ENCODE measurements at places on chromosomes 16 and 17. TPM values are rescaled to one million over a fixed set of nuclear protein-coding genes. Genes with fewer than 3 reads are reported as not detected.

- no peak for DNase-seq
Measured at GRCh38 chr17:31559584-31560501, 168.4 kb downstream of the RAB11FIP4 start.

Gene KRT27
- total RNA-seq, result 428 TPM

Gene NAGLU
- 9.5 TPM for total RNA-seq

DNA sequence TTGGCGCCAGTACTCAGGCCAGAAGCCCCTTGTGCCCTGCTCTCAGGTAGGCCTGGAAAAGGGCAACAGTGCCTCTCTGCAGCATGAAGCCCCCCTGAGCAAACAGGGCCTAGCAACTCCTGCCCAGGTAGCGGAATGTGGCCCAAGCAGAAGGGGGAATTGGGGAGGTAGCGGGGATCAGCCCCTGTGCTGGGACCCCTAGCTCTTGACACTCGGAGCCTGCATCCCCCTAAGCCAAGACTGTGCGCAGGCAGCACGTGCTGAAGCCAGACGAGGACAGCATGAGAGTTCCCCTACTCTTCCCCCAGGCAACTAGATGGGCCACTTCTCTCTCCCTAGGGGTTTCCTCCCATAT, 823 bp upstream of the CD2BP2 start:
- no peak for DNase-seq

DNA sequence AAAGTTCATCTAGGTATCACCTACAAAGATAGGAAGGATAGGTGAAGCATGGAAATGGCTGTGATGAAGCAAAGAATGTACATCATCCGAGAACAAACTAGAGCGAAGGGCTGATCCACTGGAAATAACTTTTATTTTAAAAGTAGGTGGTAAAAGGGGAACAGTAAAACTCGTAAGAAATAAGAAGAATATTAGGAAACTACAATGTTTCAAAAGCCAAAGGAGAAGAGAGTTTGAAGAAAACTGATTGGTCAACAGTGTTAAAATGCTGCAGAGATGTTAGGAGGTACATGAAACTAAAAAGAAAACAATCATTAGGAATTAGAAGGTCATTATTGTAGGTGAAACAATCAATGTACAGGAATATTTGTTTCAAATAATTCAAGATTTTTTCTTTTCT, 108.1 kb downstream of the USP32 start:
- DNase-seq, result no peak

DNA sequence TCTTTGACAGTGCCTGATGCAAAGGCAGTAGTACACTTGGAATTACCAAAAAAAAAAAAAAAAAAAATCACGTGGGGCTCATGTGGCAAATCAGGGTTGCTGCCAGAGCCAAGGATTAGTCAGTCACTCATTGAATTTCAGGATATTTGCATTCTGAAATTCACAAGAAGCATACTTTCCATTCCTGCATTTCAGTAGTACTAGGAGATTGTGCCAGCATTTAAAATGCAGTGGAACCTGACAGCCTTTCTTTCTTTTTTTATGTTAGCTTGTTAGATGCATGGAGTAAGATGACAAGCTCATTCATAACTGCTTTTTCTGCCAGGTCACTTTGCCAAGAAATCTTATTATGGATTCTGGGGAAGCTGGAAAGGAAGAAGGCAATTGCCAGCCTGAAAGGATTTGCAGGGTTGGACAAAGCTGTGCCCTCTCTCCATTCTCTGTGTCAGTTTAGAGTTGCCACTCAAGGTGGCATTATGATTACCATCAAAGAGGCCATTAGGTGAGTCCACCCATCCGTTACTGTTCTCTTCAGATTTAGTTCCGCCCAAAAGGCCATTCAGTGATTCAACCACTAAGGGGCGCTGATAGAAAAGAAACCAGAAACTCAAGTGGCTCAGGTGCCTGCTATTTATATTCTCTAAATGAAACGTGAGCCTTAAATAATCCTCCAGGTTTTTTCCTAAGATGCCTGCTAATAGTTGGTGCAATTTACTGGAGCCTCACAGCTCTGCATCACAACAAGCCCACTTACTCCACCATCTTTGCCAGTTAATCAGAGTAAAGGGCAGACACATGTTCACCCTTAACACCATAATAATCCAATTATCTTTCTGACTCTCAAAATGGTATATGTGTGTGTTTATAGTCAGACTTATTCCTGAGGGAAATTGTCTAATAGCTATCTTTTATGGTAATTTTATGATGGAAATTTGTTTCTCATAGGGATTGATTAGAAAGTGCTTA, 59.0 kb downstream of the TANGO6 start:
- DNase-seq, result no peak

GRCh38 chr16:79213214-79213613, 387.3 kb downstream of the MAF start:
- no peak for DNase-seq

- DNase-seq, result no peak
Measured at GRCh38 chr16:15539197-15539596, 103.8 kb downstream of the MARF1 start.

Gene ATAD5
- total RNA-seq, result 5.1 TPM

DNA sequence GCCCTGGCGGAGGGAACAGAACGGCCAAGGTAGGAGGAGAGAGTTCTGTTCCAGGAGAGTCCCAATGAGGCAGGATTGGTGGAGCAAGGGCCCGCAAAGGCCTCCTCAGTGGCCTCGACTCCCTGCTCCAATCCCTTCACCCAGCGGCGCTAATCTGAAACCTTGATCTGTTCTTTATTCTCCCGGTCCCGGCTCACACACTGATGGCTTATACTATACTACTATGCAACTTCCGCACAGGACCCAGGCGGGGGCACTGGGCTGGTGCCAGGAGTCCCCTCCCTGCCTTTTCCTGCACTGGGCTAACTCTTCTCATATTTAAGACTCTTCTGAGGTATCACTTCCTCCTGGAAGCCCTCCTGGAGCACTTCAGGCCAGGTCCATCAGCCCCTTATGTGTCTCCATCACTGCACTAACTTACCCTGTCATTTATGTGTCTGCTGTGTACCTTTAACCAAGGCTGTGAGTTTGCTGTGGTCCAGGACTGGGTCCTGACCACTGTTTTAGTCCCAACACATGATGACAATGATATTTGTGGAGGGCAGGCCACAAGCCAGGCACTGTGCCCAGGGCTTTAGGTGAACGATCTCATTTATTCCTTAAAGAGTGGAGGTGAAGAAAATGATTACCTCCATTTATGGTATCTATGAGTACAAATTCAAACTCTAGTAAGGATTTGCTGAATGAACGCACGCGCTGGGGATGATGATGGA, 6.8 kb downstream of the CCDC102A start:
- no peak for DNase-seq

DNA sequence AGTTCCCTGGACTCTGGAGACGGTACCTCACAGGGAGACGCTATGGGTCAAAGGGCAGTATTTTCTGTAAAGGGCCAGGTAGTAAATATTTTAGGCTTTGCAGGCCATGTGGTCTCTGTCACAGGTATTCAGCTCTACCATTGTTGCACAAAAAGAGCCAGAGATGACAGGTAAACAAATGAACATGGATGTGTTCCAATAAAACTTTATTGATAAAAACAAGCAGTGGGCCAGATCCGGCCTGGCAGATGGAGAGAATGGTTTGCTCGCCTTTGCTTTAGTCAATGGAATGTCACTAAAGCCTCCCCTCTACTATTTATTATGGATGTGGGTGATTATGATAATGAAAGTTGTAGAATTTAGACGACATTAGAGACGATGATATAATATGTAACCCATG, 8.9 kb upstream of the SLC5A11 start:
- no peak for DNase-seq

Gene IL21R
- 0.39 TPM for total RNA-seq

- DNase-seq, result no peak
Measured at GRCh38 chr17:79073016-79073705, 1.5 kb upstream of the ENGASE start.

GRCh38 chr16:85553436-85554113, 59.5 kb upstream of the GSE1 start:
- DNase-seq, result peak; percentile 29

GRCh38 chr16:88289968-88290401, 92.8 kb upstream of the ZNF469 start:
- no peak for DNase-seq

DNA sequence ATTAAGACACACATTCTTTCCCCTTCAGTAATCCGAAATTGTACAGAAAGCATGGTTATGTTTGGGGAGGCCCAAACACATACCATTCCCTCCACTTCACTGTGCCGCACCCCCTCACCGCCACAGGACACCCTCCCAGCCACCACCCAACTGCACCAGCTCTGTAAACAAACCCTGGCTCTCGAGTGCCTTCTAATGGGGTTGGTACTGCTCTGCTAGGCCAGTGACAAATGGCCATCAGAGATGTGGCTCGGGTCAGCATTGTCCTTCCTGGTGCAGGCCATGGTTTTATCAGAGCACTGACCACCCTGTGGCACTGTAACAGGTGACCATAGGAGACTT, 24.0 kb upstream of the SREBF1 start:
- no peak for DNase-seq

Gene EVPLL
- total RNA-seq, result 0.49 TPM

DNA sequence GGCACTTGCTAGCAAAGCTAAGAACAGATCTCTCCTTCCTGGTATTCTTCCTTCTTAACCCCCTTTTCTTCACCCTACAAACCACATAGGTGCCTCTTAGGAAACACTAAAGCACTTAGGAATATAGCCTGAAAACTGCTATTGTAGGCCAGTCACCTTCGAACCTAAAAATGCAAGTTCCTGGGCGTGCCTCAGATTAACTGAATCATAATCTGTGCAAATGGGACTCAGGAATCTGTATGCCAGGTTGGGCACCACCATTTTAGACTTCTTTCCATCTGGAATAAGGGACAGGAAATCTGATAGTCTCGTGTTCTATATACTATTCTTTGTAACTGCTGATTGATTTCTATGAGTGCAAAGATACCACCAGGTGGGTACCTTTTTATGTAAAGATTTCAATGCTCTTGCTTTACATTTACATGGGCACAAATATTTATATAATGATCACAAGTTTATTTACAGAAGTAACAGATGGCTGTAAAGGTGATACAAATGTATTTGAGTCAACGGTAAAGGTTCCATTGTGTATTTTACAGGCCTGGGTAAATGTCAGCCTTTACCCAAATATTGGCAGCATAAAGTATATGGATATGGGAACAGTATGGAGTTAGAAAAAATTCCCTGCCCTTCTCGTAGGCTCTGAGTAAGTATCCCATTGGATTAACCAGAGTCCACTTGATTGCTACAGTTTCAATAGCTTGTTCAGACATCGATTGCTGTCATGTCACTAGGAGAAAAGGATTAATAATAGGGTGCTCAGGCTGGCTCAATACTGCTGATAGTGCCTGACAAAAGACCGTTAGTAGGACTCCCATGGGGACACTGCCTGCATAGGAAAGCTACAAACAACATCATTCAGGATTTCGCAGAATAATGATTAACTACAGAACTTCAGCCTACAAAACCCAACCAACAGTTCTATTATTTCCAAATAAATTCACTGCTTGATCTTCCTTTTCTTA, 124.7 kb downstream of the SNX11 start:
- no peak for DNase-seq

DNA sequence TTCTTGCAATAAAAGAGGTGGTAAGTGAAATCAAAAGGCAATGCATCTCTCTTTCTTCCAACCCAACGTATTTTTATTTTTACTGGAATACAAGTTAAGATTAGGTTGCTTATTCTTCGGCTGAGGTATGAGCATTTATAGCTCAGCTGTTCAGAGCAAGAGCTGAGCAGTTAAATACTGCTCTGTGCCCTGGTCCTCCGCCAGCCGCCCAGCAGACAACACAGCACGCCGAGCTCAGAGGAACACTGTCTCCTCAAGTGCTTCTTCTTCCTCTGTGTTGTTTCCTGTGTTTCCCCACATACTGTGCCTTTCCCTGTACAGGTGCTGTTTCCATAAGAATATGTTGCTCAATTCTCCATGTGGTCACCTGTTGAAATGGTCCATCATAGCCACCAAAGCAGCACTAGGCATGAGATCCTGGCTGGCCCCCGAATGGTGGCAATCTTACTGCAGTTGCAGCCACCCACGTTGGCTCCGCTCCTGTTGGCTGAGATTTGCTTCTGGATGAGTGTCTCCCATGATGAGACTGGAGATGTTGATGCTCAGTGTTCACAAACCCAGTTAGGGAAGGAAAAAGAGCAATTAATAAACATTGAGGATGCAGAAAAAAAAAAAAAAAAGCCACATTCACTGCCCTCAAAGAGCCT, 515.3 kb downstream of the GRIN2A start:
- DNase-seq, result no peak

GRCh38 chr16:5769513-5769912, 671.9 kb upstream of the EEF2KMT start:
- DNase-seq, result no peak

GRCh38 chr16:88653596-88654362, 2.9 kb upstream of the CYBA start:
- no peak for DNase-seq

GRCh38 chr16:52861614-52862022, 191.1 kb downstream of the CHD9NB start:
- DNase-seq, result no peak

GRCh38 chr16:76483307-76483909, 206.2 kb downstream of the CNTNAP4 start:
- DNase-seq, result no peak

Gene SHISA9
- 0.10 TPM for total RNA-seq

- DNase-seq, result peak; percentile 10
Measured at GRCh38 chr16:3458852-3459361, 15.4 kb downstream of the NAA60 start.

- no peak for DNase-seq
Measured at GRCh38 chr17:82249896-82250581, 21.2 kb downstream of the SLC16A3 start.

GRCh38 chr16:85395207-85395912, 217.8 kb upstream of the GSE1 start:
- peak; percentile 25 for DNase-seq

DNA sequence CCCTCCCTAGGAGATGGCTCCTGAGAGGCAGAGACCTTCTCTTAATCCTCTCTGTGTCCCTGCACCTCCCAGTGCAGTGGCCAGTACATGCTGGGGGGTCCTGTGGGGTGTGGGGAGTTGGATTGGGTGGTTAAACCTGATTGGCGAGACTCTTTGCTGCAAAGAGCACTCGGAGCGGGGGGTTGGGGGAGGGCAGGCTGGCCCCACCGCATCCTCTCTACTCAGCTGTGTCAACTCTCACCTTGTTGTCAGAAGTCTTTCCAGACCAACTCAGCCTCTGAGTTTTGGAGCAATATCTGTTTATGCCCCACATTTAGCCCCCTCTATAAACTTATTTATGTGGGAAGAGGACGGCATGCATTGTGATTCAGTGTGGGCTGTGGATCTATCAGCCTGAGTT, 40.0 kb downstream of the SMARCE1 start:
- DNase-seq, result no peak

Gene SEPTIN1
- 0.69 TPM for total RNA-seq

Gene TBC1D28
- total RNA-seq, result not detected

Gene ARHGDIA
- 51.6 TPM for total RNA-seq

- no peak for DNase-seq
Measured at GRCh38 chr16:7526736-7527135, 194.1 kb downstream of the RBFOX1 start.
